CD4-positive, alpha-beta T cell treated with Interleukin-17A for 1 hour (primary cell): ENCODE measurements at places on chromosomes 6 and 20.

DNA sequence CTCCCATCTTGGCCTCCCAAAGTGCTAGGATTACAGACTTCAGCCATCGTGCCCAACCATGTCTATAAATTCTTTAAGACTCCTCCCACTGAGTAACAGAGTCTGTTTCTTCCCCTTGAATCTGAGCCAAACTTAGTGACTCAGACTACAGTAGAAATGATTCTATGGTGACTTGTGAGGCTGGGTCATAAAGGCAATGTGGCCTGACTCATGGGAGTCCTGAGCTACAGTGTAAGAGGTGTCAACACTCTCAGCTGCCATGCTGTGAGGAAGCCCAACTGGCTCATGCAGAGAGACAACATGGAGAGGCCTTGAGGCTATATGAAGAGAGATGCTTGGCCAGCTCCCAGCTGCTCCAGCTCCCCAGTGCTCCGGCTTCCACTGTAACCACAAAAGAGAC lies 5.2 kb upstream of the NRSN2 start:
- no peak for DNase-seq

DNA sequence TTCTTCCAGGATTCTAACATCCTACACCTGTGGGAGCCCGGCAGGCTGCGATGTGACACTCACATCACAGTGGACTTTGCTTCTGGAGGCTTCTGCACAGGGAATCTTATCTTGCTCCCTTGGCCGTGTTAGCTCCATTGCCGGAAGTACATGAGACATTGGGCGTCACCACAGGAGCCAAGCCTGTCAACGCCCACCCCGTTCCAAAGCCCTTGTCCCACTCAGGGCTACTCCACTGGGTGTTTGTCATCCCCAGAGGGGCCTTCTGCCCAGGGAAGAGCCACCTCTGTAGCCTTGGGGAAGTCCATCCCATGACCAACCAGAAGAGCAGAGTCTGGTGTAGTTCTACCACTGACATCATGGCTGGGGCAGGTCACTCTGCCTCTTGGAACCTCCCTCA lies 1.7 kb downstream of the RAB44 start:
- no peak for DNase-seq

GRCh38 chr6:5351552-5352210 lies 90.4 kb downstream of the FARS2 start:
- DNase-seq = no peak

GRCh38 chr6:128070406-128070805 lies 169.5 kb upstream of the THEMIS start:
- no peak for DNase-seq

DNA sequence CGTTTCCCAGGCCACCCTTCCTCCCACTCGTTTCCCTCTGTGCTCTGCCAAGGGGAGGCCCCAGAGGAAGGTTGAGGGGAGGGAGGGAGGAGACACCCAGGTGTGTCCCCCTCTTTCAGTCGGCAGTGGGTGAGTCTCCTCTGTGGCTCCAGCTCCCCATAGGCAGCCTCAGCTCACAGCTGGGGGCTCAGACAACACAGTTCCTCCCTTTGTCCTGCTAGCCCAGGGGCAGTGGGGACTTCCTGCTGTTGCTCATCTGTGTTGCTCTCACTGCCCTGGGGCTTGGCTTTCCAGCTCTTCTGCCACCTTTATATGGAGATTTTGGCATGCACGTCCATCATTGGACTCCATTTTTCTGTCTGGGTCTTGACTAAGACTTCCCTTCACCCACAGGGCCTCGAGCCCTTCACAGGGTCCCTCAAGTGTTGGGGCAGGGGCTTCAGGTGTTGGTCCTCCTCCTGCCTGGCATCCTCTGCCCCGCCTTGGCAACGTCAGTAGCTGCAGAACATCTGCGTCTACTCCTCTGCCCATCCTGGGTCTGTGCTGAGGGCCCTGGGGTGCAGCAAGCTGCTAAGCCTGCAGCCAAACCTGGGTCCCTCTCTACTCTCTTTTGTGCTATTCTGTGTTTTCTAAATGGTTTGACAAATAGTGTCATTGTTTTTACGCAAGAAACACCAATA lies 190.6 kb upstream of the PMEPA1 start:
- no peak for DNase-seq

GRCh38 chr6:20162515-20162914 lies 49.8 kb downstream of the MBOAT1 start:
- no peak for DNase-seq

- no peak for DNase-seq
Measured at GRCh38 chr20:57591289-57592229, 28.7 kb downstream of the ZBP1 start.

DNA sequence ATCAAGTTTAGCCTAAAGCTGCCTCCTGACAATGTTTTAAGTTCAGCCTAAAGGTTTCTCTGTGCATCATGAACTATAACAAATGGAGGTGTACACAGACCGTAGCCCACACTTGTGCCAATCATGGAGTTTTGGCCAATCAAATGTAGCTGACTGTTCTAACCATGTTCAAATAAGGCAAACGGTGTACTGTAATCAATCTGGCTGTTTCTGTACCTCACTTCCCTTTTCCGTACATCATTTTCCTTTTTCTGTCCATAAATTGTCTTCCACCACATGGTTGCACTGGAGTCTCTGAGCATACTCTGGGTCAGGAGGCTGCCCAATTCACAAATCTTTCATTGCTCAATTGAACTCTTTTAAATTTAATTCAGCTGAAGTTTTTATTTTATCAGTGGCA lies 132.2 kb upstream of the UST start:
- DNase-seq = no peak

DNA sequence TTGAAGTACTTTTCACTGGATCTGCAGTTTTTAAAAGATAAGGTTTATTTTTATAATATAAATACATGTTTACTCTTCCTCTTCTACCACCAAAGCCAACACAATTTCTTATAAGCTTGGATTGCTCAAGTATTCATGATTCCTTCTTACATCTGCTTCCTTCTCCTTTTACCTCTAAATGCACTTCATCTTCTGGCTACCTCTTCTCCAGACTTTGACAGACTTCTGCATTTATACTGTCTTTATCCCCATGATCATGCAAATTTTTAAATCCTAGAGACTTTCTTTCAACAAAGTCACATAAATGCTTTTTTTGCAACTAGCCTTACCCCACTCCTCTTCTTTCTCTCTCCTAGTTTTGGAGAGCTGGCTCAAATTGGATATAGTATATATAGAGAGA lies 142.9 kb downstream of the TFAP2B start:
- DNase-seq = no peak

DNA sequence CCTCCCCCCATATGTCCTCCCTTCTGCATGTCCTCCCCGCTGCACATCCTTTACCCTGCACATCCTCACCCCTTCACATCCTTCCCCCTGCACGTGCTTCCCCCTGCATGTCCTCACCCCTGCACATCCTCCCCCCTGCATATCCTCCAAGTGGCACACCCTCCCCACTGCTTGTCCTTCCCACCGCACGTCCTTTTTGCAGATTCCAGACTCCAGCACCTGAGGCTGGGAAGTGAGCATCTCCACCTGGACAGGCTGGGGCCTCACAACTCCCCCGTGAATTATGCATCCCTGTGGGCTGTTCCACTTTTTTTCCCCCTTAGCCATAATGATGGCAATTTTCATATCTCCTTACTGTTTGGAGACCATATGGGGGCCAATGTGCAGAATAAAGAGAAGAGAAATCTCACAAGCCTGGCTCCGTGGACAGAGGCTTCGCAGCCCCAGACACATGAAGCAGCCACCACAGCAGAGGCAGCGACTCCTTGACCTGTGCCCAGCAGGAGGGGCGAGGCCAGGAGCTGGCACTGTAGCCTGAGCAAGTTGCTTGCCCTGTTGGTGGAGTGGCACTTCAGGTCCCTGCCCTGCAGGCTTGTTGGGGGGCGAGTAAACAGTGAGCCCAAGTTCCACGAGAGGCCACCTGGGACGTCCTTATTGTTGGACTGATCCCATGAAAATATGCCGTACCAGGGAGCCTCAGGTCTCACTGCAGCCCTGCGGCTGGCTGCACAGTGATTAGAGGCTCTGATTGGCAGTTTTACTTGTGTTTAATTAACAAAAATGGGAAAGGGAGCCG lies 113.1 kb downstream of the SYNDIG1 start:
- no peak for DNase-seq

GRCh38 chr6:157023958-157024357 lies 246.8 kb downstream of the ARID1B start:
- DNase-seq = no peak

DNA sequence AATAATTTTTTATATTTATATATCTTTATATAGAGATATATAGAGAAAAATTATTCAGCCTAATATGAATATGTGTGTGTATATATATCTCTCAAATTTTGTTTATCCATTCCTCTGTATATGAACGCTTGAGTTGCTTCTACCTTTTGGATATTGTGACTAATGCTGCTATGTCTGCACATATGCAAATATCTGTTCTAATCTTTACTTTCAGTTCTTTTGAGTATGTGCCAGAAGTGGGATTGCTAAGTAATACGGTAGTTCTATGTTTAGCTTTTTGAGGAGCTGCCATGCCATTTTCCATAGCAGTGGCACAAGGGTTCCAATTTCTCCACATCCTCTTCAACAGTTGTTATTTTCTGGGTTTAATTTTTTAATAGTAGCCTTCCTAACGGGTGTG lies 72.8 kb upstream of the CEP85L start:
- no peak for DNase-seq

DNA sequence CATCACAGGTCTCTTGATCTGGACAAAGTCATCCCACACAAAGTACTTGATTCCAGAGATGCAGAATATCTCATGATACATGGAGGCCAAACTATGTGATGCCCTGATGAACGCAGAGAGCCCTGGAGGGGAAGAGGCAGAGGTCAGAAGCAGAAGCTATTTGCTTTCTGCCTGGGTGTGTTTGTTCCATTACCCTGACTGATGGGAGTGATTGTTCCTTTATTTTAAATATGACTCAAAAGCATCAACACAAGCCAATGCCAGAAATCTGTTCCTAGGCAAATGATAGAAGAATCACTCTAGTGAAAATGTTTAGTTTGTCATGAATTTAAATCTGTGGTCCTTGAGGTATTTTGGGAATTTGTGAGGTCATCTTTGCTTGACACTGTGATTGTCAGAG lies 54.7 kb upstream of the GGTLC1 start:
- DNase-seq = no peak

- no peak for DNase-seq
Measured at GRCh38 chr20:46530640-46531039, 17.3 kb upstream of the ZNF334 start.

GRCh38 chr6:118680452-118681095 lies 29.2 kb upstream of the CEP85L start:
- no peak for DNase-seq

DNA sequence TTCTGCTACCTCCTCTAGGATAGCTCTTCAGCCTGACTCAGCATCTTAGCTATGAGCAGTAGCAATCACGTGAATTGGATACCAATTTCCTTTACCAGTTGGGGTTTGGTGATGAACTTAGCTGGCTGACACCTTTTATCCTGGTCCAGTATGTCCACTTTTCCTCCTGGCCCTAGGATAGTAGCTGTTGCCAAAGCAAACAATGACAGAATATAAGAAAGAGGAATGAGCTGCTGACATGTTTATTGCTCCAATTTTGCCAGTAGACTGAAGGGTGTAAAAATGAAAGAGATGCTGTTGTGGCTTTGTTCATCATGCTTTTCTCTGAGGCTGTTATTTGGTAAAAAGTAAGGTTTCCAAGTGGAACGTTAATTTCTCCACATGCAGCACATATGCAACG lies 168.3 kb upstream of the JAG1 start:
- DNase-seq = no peak

DNA sequence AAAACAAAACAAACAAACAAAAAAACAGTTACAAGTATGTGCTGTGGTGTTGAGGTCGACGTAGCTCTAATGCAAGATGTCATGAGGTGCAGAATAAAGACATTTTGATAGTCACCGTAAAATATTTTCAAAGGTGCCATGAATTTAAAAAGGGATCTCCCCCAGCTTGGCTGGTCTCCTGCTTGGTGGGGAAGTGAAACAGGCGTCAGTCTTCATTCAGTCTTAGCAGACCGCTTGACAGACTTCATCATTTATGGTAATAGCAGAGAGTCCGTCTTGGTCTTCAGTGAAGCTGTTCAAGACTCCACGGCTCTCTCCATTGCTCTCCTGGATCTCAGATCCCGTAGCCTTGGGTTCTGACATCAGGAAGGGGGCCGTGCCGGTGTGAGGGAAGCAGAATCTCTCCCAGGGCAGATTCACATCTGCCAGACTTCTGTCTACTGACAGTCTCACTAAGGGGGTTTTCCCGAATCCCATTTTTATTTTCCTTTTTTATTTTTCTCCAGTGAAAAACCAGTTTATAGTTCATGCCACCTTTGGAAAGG lies 1.6 kb downstream of the SLC24A3 start:
- DNase-seq = no peak

- DNase-seq = no peak
Measured at GRCh38 chr6:170253910-170254269, 37.0 kb downstream of the DLL1 start.

DNA sequence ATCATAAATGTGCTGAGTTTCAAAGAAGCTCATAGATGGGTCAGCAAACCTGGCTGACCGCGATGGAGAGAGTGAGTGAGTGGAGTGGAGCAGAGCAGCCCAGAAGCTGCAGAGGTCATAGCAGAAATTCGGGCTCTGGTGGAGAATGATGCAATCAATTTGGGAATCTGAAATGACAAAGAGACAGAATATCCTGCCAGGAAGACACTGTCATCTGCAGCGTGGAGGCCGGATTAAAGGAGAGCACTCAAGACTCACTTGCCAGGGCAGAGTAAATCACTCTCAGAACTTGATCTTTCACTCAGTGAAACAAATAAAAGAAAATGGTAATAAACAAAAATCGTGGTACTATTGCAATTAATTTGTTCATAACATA lies 109.6 kb upstream of the RREB1 start:
- DNase-seq = no peak

DNA sequence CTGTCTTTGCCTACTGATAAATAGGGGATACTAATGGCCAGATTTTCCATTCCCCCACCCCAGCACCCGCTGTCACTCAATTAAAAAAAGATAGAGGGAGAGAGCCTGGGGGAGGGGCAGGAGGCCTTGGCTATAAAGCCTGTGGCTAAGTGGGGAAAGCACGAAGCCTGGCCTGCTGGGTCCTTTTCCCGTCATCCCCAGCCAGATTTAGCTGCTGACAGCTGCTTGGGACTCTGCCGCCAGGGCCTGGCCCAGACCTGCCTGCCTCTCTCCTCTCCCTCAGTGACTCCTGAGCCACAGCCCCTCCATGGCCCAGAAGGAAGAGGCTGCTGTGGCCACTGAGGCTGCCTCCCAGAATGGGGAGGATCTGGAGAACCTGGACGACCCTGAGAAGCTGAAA lies at the start of gene APOBEC2:
Gene APOBEC2 (plus strand): TSS at position 162 of the 400 bp plus-strand sequence. CDS start 146 bp downstream, at position 308.
- no peak for DNase-seq

- no peak for DNase-seq
Measured at GRCh38 chr6:11337306-11337705, 104.8 kb upstream of the NEDD9 start.
